Fibroblast of villous mesenchyme (primary cell): ENCODE measurements at places on chromosomes 12 and 14. TPM values are rescaled to one million over a fixed set of nuclear protein-coding genes. Genes with fewer than 3 reads are reported as not detected.

The CABP1 gene
- not detected in 2 replicates for total RNA-seq

The NANOG gene
- total RNA-seq, result not detected in 2 replicates

The ACRBP gene
- total RNA-seq, result 0.64 TPM in 1 of 2 replicates, not detected in the other

The KERA gene
- total RNA-seq, result not detected in 2 replicates

The KRT74 gene
- not detected in 2 replicates for total RNA-seq

The GPRC5A gene
- 25.8 and 127 TPM in 2 replicates for total RNA-seq

The PZP gene
- total RNA-seq, result not detected in 2 replicates

The FNTB gene
- total RNA-seq, result 11.6 and 12.1 TPM in 2 replicates

The ZBTB42 gene
- 3.5 and 4.3 TPM in 2 replicates for total RNA-seq

The C12orf56 gene
- 0.64 and 0.86 TPM in 2 replicates for total RNA-seq

The CCDC197 gene
- not detected in 2 replicates for total RNA-seq

The OTX2 gene
- total RNA-seq, result not detected in 2 replicates

The IFNG-AS1 gene
- not detected in 2 replicates for total RNA-seq

The MUCL1 gene
- total RNA-seq, result not detected in 2 replicates

The PHLDA1 gene
- 68.3 and 70.4 TPM in 2 replicates for total RNA-seq

The MSI1 gene
- not detected in 2 replicates for total RNA-seq

The KRT86 gene
- under 0.01 TPM in 1 of 2 replicates, not detected in the other for total RNA-seq

The SRRM4 gene
- not detected in 2 replicates for total RNA-seq

The CHGA gene
- total RNA-seq, result not detected in 2 replicates

The RPGRIP1 gene
- total RNA-seq, result under 0.01 TPM in 1 of 2 replicates, not detected in the other

The CYP27B1 gene
- 0.97 and 3.0 TPM in 2 replicates for total RNA-seq

The SLC6A13 gene
- total RNA-seq, result not detected in 2 replicates

The KRT80 gene
- 0.32 and 1.3 TPM in 2 replicates for total RNA-seq

The SPX gene
- total RNA-seq, result under 0.01 and 0.86 TPM in 2 replicates

The CDCA3 gene
- total RNA-seq, result 18.4 and 21.2 TPM in 2 replicates

The DACT1 gene
- 6.9 and 35.8 TPM in 2 replicates for total RNA-seq

The ACTR6 gene
- 13.9 and 21.2 TPM in 2 replicates for total RNA-seq

The RBM19 gene
- total RNA-seq, result 26.8 and 29.3 TPM in 2 replicates

The SP1 gene
- total RNA-seq, result 31.2 and 45.3 TPM in 2 replicates

The RAD51AP1 gene
- 9.3 and 18.1 TPM in 2 replicates for total RNA-seq

The NYNRIN gene
- 11.6 and 15.5 TPM in 2 replicates for total RNA-seq

The SLC6A12 gene
- not detected in 2 replicates for total RNA-seq

The KLHL33 gene
- total RNA-seq, result under 0.01 and 0.43 TPM in 2 replicates

The GPR68 gene
- 0.86 and 2.9 TPM in 2 replicates for total RNA-seq
